ENCODE measurements at places on chromosomes 2 and 18.

DNA sequence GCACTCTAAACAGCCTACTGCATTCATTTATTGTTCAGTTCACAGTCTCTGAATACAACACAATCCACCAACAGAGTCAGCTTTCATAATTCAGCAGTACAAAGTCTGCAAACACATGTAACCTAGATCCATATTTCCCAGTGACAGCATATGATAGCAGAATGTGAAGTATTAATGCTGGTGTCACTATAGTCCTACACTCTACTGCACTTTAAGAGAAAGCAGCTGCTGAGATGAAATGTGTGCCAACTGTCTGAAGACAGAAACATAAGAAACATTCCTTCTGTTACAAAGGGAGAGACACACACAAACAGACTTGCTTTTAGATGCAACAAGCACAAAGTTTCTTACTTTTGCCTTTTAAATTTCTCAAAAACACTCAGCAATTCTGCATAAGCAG, 441.8 kb downstream of the ZEB2 start:
- no peak for DNase-seq

- no peak for DNase-seq
Measured at GRCh38 chr2:151845481-151845880, 17.3 kb upstream of the ARL5A start.

GRCh38 chr2:86704459-86704971, 15.6 kb upstream of the RMND5A start:
- DNase-seq: no peak

DNA sequence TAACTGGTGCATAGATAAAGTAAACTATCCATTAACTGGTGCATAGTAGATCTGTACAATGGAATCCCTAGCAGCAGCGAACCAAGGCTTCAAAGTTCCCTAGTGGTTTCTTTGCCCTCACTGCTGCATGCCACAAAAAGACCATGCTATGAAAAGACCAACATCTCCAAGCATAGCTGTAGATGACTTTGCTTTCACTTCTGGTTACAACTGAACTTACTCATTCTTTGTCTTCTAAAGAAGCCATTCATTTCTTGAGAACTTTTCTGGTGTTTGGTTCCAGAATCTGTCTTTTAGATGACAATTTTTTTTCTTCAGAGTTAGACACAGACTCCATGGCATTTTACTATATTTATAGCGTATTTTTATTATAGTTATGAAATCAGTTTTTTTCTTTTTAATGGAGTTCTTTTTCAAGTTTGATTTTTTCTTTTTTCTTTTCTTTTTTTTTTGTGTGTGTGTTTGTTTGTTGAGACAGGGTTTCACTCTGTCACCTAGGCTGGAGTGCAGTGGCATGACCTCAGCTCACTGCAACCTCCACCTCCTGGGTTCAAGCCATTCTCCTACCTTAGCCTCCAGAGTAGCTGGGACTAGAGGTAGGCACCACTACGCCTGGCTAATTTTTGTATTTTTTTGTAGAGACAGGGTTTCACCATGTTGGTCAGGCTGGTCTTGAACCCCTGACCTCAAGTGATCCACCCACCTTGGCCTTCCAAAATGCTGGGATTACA, 63.6 kb downstream of the SLC35F5 start:
- no peak for DNase-seq

DNA sequence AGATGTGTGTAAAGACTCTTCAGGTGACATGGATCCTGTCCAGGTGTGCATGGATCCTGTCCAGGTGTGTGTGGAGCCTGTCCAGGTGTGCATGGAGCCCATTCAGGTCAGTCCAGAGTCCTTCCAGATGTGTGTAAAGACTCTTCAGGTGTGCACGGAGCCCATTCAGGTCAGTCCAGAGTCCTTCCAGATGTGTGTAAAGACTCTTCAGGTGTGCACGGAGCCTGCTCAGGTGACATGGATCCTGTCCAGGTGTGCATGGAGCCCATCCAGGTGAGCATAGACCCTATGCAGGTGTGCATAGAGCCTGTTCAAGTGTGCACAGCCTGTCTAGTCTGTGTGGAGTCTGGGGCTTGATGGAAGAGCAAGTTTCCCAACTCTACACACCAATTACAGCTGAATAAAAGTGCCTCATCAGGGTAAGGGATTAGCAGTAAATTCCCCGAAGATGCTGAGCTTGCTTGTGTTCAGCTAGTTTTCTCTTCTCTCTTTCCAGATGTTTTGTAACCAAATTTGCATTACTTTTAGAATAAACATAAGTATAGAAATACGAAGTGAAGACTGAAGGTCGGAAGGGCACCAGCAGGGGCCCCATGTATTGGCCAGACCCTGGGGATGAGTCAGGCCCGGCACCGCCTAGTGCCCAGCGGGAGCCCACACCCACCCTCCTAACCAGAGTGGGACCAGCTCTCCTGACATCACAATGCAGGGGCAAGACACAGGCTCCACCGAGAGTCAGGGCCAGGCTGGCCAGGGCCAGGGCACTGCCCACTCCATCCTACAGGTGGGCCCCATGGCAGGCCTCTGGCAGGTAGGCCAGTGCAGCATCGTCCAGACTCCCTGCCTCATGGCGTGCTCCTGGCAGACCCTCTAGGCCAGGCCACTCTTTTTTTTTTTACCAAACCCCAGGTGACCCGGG, 38.6 kb upstream of the GPC1 start:
- no peak for DNase-seq
